NCI-H524 treated with DMSO at 0.1 percent for 48 hours (cell line): ENCODE measurements at places on chromosomes 11 and 22.

GRCh38 chr22:42544686-42545085 lies 9.1 kb upstream of the SERHL2 start:
- no peak for DNase-seq

GRCh38 chr11:70669871-70670675 lies 271.7 kb downstream of the CTTN start:
- DNase-seq = no peak

GRCh38 chr22:45833613-45834012 lies 143.3 kb downstream of the WNT7B start:
- DNase-seq = no peak

GRCh38 chr11:2525166-2525861 lies 80.5 kb downstream of the KCNQ1 start:
- DNase-seq = no peak

DNA sequence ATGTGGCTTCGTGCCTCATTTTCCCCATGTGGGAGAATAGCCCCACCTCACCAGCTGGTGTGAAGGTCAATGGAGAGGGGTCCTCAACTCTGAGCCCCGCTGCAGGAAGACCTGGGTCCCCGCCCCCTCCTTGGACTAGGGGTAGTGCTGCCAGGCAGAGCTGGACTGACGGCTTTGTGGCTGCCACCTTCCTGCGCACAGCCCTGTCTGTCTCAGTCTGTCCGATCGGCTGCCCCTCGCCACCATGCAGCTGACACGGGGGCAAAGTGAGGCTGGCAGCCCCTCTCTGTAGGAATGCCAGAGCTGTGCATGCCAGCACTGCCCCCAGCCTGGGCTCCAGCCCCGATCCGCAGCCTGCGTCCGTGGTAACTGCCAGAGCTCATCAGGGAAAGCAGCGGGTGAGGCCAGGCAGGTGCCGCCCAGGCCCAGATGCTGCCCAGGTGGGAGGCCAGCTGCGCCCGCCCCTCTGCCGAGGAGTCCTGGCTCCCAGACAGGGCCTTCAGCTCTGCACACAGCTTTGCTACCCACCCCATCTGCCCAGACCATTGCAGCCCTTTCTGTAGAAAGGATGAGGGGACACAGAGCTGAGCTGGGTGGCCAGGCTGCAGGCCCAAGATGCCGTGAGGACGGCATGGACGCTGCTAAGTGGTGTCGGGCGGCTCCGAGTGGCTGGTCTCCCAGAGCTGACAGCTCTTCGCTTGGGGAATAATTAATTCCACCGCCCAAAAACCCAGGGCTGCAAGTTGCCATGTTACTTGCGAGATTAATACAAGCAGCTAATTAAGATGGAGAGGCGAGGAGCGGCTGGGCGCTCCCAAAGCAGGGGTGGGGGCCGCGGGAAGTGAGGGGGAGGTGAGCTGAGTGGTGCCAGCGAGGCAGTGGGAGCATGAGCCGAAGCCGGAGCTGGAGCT lies 19.5 kb upstream of the FLRT1 start:
- DNase-seq = peak; percentile 41

DNA sequence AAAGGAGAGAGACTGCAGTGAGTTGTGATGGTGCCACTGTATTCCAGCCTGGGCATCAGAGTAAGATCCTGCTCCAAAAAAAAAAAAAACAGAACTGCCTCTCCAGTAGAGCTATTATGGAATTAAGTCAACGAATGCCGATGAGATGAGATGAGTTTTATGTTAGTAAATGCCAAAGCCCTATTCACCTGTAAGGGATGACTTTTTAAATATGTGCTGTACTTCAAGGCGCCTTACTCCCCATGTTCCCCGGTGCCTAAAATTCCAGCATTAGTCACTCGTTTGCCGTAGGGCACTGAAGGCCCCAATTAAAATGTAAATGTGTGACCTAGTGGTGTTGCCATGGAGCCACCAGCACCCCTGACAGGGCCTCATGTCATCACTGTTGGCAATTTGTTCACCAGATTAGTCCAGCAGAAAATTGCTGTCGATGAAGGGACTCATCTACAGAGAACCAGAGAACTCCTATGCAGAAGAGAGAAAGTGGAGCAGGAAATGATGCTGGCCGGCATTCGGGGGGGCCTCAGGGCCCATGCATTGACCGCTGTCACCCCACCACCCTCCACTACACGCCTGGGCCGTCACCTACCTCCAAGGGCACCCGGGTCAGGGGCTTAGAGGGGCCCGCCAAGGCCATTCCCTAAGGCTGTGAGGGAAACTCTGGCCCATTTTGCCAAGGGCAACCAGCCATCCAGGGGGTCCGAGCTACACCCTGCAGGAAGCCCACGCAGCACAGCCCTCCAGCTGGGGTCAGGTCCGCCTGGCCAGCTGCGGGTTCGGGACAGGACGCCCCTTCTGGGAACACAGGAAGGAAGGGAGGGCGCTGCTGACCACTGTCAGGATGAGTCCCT lies 17.8 kb downstream of the LIF start:
- no peak for DNase-seq

- no peak for DNase-seq
Observed at GRCh38 chr11:73553266-73553665, 44.6 kb downstream of the FAM168A start.

DNA sequence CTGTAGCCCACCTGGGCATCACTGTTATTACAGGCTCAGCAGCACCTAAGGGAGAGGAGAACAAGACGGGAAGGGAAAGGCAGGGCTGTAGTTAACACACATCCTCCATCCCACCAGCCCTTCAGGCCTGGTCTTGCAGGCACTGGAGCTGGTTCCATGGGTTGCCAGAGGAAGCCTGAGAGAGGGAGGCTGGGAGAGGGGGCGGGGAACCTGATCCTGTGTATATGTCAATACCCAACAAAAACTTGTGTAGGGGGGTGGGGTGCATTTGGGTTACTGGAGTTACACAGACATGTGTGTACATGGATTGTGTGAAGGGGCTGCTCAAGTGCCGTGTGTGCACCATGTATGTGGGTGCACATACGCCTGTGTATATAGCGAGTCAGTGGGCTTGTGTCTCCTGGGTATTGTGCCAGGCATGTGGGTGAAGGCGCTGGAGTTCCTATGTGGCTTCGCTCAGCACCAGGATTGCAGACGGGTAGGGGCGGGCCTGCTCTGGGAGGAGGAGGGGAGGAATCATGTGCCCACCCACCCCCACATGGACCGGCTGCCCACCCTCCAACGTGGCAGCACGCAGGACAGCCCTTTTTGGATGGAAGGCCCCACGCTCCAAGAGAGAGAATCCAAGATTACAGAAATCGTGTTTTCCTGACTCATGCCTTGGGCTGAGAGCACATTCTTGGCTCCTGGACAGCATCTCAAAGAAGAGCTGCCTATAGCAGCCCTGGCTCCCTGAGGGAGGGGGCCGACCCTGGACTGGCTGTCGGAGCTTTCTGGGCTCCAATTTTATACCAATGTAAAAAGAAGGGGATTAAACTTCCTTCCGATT lies 4.2 kb upstream of the SERPINH1 start:
- no peak for DNase-seq

GRCh38 chr11:118117790-118118601 lies 31.2 kb upstream of the SMIM35 start:
- DNase-seq = no peak

DNA sequence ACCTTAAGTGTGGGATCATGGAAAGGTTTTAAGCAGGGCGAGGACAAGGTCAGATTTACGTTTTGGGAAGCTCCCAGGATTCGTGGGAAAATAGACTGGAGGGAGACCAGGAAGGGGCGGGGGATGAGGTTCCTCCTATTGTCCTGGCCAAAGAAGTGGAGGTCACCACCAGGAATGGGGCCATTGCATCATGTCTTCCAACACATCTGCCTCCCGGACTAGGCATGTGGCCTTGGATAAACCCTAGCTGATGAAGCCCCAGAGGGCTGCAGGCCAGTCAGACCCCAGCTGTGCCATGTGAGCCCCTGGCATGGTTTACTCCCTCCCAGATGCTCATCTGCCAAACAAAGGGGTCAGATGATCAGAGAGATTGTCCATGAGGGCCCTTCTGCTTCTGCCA lies 11.5 kb upstream of the YWHAH start:
- DNase-seq = no peak

GRCh38 chr11:4041731-4042391 lies 52.7 kb upstream of the RRM1 start:
- no peak for DNase-seq

DNA sequence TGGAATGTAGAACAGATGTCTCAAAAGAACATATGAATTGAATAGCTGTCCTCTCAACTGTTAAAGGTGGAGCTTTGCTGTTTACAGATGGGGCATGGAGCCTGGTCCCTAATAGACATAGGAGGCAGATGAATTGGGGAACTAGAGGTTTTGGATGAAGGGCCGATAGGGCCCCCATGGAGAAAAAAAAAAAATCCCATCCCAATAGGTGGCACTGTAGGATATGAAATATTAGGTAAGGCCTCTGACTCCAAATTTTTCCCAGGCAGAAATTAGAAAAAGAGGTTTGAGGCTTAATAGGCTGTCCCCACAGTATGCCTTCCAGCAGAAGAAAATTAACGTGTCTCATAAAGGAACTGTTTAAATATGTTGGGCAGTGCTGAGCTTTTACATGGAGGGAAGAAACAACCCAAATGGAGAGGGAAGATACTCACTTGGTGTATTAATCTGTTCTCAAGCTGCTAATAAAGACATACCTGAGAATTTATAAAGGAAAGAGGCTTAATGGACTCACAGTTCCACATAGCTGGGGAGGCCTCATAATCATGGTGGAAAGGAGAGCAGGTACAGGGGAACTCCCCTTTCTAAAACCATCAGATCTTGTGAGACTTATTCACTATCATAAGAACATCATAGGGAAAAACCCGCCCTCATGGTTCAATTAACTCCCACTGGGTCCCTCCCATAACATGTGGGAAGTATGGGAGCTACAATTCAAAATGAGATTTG lies 30.1 kb upstream of the TMEM45B start:
- no peak for DNase-seq

- no peak for DNase-seq
Observed at GRCh38 chr11:102046841-102047240, 396 bp upstream of the CFAP300 start.

DNA sequence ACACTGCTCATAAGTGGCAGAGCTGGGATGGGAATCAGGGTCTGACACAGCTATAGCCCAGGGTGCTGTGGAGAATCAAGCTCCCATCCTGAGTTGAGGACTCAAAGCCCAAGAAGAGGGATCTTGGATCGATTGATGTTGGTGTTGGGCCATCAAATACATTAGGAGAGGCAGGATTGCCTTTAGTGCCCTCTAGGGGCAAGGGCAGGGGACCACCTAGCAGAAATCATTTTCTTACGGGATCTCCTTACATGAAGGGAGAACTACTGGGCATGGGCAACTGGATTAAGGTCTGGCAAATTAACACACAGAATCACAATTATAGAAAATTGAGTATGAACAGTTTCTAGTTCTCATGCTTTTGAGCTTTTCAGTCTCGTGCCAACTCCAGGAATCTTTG lies 24.9 kb upstream of the EMSY start:
- no peak for DNase-seq

DNA sequence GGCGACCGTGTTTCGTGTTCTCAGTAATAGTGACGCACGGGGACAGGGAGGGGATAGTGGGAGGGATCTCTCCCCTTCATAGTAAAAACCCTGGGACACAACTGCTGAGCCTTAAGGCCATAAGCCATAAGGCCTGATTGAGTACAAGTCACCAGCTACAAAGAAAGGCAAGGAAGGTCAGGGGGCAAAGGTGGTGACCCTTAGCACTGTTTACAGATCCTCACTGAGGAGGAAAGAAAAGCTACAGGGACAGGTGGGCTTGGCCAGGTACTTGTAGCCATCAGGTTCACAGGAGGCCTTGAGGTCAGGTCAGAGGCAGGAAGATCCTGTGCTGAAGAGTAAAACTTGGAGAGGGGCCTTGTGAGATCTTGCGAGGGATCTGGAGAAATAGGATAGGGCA lies 15.1 kb upstream of the AMPD3 start:
- DNase-seq = no peak

DNA sequence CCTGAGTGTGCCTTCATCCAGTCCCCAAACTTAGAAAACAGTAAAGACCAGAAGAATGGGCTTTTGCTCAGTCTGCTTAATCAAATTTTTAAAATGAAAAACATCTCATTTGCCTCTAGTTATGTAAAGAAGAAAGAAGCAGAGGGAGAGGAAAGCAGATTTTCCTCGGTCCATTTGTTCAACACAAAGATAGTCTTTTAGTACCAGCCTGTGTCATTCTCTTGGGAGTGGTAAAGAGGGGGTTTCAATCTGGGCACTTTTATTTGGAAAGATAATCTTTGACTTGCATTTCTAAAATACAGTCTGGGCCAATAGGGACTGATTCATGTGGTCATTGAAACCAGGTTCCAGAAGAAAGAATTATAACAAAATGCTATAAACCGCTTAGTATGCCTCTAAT lies 29.5 kb downstream of the KREMEN1 start:
- DNase-seq = no peak

DNA sequence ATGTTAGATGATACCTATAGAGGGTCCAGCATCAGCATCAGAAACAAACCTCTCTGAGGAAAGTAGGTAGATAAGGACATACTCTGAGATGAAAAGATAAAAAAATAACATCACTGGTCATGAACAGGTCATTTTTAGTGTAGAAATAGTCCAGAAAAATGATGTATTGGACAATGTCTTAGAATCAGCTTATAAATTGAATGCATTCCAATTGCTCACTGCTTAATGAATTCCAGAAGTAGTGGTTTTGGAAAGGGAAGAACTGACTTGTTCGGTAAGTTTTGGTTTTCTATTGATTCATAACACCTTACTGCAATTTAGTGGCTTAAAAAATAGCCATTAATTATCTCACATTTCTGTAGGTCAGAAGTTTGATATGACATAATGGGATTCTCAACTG lies 929.5 kb upstream of the CCDC90B start:
- DNase-seq = no peak

- no peak for DNase-seq
Observed at GRCh38 chr22:46915950-46916730, 153.7 kb downstream of the TBC1D22A start.

GRCh38 chr22:24416095-24416494 lies 11.3 kb upstream of the ADORA2A start:
- peak; percentile 55 for DNase-seq

DNA sequence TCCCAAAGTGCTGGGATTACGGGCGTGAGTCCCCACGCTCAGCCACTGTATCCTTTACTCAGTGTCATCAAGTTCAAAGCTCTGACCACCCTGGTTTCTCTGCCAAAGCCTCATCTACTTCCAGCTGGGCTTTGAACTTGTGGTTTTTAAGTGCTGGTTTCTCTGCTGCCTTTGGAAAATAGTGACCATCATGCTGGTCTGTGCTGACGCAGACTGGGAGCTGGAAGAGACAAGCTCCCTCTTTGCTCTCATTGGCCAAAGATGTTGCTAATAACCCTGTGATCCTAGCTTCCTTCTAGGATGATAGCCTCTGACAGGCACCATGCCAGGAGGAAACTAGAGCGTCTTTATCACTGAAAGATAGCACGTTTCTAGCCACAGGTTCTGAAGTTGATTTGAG lies 62.4 kb downstream of the ALX4 start:
- no peak for DNase-seq
